HL-60 (cell line): ENCODE measurements at places on chromosomes 4 and X.

DNA sequence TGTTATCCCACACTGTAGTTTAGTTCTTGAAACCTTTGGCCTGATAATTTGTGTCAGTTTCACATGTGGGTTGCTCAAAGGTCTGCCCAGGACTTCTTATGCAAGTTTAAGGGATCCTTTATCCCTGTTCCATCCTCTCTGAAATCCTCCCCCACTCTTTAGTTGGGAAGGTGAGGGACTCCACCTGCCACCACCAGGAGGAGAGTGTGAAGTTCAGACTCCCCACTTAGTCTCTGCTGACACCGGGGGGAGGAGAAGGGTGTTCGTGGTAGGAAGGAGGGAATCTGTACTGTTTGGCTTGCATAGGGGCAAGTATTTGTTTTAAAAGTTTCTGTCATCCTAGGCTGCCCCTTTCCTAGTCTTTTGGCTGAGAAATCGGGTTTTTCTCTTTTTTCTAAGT, 211.8 kb downstream of the PPP4R3C start:
- no peak for DNase-seq

DNA sequence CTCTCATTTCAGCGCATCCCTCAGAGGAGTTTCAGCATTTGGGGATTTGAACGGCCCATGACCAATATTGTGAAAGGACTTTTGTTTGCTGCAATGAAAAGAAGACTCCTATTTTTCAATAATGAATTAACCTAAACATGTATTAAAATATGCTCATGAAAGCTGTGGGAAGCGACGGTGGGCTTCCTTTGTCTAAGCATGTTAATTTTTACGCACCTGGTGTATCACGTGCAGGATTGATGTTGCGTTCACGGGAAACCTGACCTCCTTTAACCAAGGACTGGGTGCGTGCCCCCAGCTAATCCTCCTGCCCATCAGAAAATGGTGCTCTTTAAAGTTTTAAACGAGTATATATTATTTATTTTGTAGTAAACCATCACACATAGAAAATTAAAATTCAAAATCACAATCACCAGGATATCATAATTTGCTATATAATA, 590 bp upstream of the CCDC110 start:
- no peak for DNase-seq

- no peak for DNase-seq
Measured at GRCh38 chrX:129006491-129006890, 516.8 kb downstream of the SMARCA1 start.

- peak; percentile 46 for DNase-seq
Measured at GRCh38 chrX:132292793-132293192, 73.5 kb upstream of the RAP2C start.

DNA sequence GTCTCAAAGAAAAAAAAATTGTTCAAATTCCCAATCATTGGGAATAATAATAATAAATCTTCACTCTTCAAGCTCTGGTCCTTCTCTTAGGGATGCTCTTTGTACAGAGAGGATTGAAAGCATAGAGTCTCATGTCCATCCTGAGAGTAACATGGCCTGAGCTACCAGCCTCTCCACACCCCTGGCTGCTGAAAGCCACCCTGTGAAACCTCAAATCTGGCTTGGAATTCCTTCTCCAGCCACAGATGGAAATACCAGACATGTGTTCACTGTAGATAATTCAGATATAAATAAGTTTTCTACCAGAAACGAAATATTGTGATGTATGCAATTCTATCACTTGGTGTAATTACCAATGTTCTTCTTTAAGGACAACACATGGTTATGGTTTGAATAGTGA, 140.6 kb downstream of the ARSF start:
- no peak for DNase-seq

DNA sequence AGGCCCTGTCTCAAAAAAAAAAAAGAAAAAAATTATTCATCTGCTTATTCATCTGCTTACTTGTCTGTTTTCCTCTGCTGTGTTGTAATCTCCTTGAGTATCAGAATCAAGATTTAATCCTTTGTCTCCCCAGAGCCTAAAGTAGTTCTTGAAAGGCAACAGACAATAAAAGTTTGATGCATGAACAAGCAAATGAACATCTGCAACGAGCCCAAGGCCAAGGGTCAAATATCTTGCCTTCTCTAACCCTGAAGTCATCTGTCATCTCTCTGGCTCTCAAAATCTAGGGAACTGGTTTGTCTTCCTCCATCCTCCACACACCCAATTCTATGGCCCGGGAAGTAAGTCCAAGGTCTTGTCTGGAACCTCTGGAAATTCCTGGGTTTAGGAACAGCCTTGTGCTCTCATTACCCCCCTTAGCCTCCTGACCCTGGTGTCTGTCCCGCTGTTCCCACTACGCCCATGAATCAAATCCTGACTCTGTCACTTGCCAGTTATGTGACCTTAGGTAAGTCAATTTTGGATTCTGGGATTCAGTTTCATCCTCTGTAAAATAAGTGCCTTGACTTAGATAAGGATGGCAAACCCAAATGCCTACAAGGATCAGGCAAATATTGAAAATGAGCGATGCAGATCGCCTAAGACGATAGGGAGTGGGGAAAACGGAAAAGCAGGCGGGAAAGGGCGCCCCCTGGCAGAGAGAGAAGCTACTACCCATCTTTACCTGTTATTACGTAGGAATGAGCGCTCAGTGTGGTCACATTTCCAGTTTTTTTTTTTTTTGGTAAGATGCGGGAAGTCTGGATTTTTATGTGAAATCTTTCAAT, 102.7 kb upstream of the DHX15 start:
- DNase-seq: no peak

DNA sequence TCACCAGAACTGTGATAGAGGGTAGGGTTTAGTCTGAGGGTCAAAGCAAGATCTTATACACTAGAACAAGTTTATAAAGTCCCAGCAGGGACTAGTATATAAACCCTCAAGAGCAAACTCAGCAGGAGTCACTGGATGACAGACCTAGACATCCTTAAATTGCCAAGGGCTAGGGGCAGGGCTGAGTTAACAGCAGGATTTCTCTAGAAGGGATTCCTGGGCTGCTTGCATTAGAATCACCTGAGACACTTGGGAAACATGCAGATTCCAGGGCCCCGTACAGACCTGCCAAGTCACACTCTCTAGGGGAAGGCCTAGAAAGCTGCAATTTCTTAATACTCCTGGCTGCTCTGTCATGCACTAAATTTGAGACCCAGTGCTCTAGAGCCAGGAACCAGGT, 6.6 kb upstream of the GPR50 start:
- DNase-seq: no peak

DNA sequence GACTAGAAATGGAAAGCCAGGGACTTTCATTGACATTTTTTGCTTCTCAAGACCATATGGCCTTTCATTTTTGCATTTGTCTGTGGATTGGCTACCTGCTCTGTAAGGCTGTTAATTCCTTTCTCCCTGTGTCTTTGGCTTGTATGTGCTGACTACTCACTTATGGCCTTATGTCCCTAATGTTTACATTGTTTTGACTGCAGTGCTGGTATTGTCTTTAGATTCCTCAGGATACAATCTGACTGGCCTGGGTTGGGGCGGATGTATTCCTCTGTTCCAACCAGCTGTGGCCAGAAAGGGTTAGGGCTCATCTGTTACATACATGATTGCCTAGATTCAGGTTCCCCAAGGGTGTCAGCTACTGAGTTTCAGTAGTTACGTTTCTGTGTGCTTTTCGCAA, 108.1 kb downstream of the RAPGEF2 start:
- no peak for DNase-seq

- peak; percentile 89 for DNase-seq
Measured at GRCh38 chr4:152850377-152850776, 70.6 kb downstream of the ARFIP1 start.

GRCh38 chr4:179585761-179586160, 2143.5 kb upstream of the AGA start:
- DNase-seq: no peak

DNA sequence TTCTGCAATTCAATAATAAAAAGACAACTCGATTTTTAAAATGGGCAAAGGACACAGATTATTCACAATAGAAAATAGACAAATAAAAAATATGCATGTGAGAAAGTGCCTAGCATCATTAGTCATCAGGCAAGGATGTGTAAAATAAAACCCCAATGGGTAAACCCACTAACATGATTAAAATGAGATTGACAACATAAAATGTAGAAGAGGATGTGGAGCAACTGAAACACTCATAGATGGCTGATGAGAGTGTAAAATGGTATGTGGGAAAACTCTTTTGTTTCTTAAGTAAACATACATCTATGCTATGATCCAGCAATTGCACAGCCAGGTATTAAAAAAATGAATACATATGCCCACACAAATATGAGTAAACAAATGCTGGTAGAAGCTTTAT, 177.6 kb downstream of the IQCM start:
- no peak for DNase-seq

DNA sequence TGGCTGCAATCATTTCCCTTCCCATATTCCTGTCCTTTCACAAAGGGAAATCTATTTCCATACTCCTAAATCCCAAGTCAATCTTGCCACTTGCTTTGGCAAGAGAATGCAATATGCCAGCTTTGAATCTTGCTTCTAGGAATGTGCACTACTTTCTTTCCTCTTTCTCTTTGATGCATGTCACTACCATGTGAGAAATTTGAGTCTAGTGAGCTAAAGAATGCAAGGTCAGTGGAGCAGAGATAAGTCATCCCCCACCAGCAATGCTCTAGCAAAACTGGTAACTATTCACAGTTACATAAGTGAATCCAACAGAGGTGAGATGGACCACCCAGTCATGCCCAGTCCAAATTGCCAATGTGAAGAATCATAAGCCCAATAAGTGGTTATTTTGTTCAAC, 910.4 kb downstream of the RAB28 start:
- no peak for DNase-seq

GRCh38 chrX:29852767-29853166, 362.6 kb upstream of the MAGEB2 start:
- no peak for DNase-seq

DNA sequence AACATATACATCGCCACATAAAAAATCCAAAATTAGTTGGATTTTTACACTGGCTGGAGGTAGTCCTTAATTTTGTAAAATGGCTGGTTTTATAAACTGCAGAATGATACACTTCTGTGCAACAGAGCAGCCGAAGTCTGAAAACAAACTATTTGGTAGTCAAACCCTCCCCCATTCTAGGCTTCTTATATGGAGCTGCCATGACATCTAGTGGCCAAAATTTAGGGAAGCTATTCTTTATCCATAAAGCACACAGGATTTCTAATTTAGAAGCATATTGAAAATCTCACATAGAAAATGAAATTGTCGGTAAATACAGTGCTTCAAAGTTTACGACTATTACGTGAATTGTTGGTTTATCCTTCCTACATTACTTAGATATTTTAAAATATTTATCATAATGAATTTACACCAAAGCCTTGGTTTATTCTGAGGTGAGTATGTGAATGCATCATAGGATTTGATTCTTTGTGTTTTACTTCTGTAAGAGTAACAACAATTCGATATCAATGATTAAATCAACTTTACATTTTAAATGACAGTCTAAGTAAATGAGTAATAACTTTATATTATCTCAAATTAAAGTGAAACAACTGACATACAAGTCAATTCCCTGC, 113.4 kb upstream of the FAM241A start:
- no peak for DNase-seq

DNA sequence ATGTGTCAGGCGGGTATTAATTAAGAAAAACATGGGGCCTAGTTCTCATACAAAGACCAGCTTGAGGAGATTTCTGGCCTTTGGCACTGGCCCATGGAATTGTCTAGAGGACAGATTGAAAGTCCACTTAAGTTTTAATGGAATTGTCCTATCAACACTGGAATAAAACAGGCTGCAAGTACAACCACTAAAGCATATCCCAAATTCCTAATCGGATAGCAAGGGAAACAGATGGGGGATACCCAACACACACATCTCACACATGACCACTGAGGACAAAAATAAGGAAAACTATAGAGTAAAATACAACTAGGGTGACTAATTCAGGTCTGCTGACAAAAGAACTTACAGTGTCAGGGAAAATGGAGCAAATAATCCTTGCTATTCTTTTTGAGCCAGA, 167.8 kb downstream of the GASK1B start:
- DNase-seq: no peak

- DNase-seq: no peak
Measured at GRCh38 chr4:1160351-1160750, 12.0 kb downstream of the SPON2 start.

- no peak for DNase-seq
Measured at GRCh38 chr4:145734576-145735346, 54.8 kb downstream of the C4orf51 start.

GRCh38 chr4:1628892-1629698, 55.0 kb downstream of the FAM53A start:
- peak; percentile 45 for DNase-seq

GRCh38 chr4:48130100-48130499, 4.0 kb downstream of the TXK start:
- no peak for DNase-seq

DNA sequence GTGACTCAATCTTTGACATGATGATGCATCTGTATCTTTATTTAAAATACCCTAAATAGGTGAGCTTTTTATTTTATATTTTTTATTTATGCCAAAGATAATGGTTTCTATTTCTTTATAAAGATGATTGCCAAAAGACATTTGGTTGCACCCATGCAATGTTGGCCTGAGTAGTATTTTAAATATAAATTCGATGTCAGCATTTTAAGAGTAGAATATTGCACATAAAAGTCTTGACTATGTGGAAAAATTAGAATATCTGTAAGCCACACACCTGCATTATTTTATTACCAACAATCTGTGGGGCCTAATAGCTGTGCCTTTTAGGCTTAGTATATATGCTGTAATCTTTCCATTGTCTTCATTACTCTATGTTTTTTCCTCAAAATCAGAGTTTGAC, 91.4 kb downstream of the CPXCR1 start:
- DNase-seq: no peak

DNA sequence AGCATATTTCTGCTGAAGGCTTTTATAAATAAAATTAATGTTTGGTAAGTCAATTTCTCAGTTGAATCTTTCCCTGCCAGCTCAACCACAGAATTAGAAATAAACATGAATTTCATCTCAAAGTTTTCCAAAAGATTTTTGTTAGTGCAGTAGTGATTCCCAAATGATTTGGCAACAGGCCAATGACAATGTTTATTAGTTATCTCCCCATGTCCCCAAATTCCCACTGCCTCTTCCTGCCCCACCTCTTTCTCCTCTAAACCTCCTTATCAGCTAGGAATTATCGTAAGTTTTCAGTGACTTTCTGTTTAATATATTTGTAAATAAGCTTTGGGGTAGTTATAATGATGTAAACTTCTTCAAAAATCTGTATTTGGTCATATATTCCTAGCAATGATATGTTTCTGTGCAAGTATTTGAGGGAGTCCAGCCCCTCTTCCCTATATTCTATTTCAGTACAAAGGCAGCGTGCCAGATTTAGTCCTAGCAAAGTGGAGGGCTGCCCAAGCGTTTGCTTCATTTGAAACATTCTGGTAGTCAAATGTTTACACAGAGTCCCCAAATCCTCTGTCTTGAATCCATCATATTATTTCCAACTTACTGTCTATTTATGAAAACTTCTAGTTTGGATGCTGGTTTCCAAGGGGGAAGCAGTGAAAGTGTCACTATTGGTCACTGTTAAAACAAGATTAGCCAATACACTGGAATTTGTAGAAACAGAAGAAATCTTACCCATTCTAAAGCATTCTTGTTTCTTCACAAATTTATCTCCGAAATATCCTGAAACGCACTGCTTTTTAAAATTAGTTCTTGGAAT, 33.7 kb upstream of the ANKRD50 start:
- no peak for DNase-seq

- no peak for DNase-seq
Measured at GRCh38 chr4:143489106-143489505, 24.4 kb upstream of the SMARCA5 start.
